ENCODE measurements at places on chromosomes 1 and 21. TPM values are rescaled to one million over a fixed set of nuclear protein-coding genes. Genes with fewer than 3 reads are reported as not detected.

The SYPL2 gene
- total RNA-seq = 0.80 TPM

The SPRR2F gene
- total RNA-seq = not detected

- ATAC-seq = no peak
Observed at GRCh38 chr1:43363283-43363934, 4.4 kb downstream of the ELOVL1 start.

GRCh38 chr1:81802457-81802706 is 1.6 kb downstream of the ADGRL2 start:
- no peak for ATAC-seq

GRCh38 chr1:119330466-119331189 is 38.0 kb upstream of the HAO2 start:
- no peak for ATAC-seq
